Prostate gland (tissue), 2 donors: ENCODE measurements at places on chromosomes 13 and 19.

GRCh38 chr13:20306039-20306438 is 73.9 kb upstream of the GJB6 start:
- peaks cover 6% of the 10 kb centered on the region for H3K27me3 ChIP-seq
- H3K4me1 ChIP-seq, result no peaks in the 10 kb centered on the region
- no peaks in the 10 kb centered on the region for H3K36me3 ChIP-seq
- no peak for DNase-seq
- H3K4me3 ChIP-seq, result no peak overlapping the region
- H3K27ac ChIP-seq, result no peak overlapping the region

GRCh38 chr13:24724714-24725113 is 39.3 kb upstream of the RNF17 start:
- H3K4me3 ChIP-seq, result no peak overlapping the region
- H3K36me3 ChIP-seq, result no peaks in the 10 kb centered on the region
- DNase-seq, result no peak
- H3K4me1 ChIP-seq, result no peaks in the 10 kb centered on the region

GRCh38 chr19:15340086-15340485 is 7.7 kb upstream of the BRD4 start:
- no peaks in the 10 kb centered on the region for H3K36me3 ChIP-seq
- no peak overlapping the region for H3K27ac ChIP-seq
- no peaks in the 10 kb centered on the region for H3K4me1 ChIP-seq
- H3K4me3 ChIP-seq, result no peak overlapping the region
- H3K27me3 ChIP-seq, result no peaks in the 10 kb centered on the region

DNA sequence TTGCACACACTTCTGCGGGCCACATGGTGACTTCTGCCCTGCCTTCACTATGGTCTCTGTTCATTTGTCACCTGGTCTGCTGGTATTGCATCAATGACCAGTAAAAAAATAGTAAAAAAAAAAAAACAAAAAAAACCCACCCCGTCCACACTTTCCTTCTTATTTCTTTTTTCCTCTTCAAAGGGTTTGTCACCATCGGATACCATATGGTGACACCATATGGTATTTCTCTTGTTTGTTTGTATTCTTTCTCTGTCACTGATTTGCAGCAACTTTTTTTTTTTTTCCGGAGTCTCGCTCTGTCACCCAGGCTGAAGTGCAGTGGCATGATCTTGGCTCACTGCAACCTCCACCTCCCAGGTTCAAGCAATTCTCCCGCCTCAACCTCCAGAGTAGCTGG is 26.2 kb upstream of the OR7C2 start:
- no peak for DNase-seq
- no peak overlapping the region for H3K27ac ChIP-seq
- no peaks in the 10 kb centered on the region for H3K36me3 ChIP-seq
- H3K27me3 ChIP-seq, result no peaks in the 10 kb centered on the region

DNA sequence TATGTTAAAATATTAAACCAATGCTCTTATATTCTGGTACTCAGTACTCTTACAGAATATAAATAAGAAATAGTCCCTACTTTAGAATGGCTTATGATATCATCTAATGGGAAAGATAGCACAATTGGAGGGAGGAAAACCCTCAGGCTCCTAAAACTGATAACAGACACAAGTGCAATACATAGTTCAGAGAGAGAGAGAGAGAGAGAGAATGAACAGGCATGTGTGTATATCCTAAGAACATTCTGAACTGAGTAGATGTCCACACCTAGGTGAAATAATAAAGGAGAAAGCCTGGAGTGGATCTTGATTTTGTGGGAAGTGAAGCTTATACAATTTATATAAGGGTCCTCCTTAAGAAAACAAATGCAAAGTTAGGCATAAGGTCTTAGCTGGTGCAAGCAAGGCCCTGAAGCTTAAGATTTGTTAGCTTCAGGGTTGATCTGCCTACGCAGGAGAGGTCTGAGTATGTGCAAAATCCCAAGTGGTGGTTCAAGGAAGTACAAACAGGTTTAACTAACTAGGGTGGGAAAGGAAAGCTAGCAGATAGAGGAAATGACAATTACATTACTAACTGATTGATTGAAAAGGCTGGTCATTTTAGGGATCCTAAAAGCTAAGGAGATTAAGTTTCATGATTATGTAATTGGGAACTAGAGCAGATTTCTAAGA is 53.3 kb downstream of the SOX21 start:
- no peak overlapping the region for H3K27ac ChIP-seq
- H3K36me3 ChIP-seq, result no peaks in the 10 kb centered on the region
- peaks cover 2% of the 10 kb centered on the region for H3K27me3 ChIP-seq

DNA sequence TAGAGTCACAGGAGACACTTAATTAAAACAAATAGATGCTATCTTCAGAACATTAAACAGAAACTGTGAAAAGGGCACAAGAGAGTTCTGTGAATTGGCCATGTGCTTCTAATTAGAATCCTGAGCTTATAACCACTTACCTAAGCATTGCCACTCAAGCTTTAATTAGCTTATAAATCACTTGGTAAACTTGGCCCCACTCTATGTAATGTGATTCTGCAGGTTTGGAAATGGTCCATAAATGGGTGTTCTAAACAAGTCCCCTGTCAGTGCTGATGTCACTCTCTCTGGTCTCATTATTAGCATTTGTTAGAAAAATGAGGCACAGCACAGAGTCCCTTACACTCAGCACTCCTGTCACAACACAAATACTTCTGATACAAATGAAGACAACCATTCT is 18.0 kb downstream of the ZNF91 start:
- no peaks in the 10 kb centered on the region for H3K27me3 ChIP-seq
- no peaks in the 10 kb centered on the region for H3K36me3 ChIP-seq
- DNase-seq, result no peak
- H3K4me1 ChIP-seq, result no peaks in the 10 kb centered on the region
- no peak overlapping the region for H3K4me3 ChIP-seq

- H3K27me3 ChIP-seq, result no peaks in the 10 kb centered on the region
- no peaks in the 10 kb centered on the region for H3K36me3 ChIP-seq
- DNase-seq, result no peak
- no peaks in the 10 kb centered on the region for H3K4me1 ChIP-seq
Observed at GRCh38 chr13:43133792-43134191, 110.4 kb downstream of the DNAJC15 start.

DNA sequence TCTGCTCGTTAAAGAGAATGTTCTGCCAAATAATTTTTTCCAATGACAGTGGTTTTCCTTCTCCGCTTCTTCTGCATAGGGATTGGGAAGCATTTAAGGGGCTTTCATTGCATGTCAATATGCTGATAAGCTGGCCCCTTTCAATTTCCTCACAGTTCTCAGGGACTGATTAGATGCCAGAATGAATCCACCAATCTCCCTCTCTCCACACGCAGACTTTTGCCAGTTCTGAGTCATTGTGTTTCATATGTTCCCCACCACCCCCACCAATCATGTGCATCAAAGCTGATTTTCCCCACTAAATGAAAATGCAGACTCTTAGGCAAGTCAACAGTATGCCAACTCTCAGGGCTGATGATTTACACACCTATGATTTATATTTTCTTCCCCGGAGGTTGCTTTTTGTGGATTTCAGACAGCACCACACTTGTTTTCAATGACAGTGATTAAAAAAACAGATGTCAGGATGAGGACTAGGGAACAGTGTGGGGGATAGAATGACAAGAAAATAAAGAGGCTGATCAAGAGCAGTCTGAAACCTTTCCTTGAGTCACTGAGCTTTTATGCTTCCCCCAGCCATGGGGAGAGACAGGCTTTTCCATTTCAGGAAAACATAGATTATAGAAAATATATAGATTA is 47.9 kb upstream of the C13orf42 start:
- no peak overlapping the region for H3K4me3 ChIP-seq
- H3K27me3 ChIP-seq, result no peaks in the 10 kb centered on the region
- H3K27ac ChIP-seq, result no peak overlapping the region
- no peak for DNase-seq

DNA sequence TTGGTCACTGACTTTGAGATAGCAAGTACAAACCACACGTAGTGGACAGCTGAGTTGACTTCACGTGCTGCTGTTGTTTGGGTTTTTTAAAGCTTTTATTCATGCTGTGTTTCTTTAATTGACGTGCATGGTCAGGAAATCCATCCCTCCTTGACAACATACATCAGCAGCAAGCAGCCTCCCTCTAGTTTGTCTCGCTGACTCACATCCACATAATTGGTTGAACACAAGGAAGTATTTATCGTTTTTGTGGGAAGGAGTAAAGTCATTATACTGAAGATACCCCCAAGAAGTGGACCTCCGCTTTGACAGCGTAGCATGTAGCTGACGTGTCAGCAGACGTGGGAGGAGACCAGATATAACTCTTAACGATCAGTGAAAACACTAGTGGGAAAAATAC is 355.8 kb downstream of the MYO16 start:
- no peak overlapping the region for H3K4me3 ChIP-seq
- no peak for DNase-seq
- H3K4me1 ChIP-seq, result no peaks in the 10 kb centered on the region
- no peak overlapping the region for H3K27ac ChIP-seq
- H3K36me3 ChIP-seq, result no peaks in the 10 kb centered on the region
- H3K27me3 ChIP-seq, result no peaks in the 10 kb centered on the region

- H3K27ac ChIP-seq, result peak overlapping the region; percentile 77
- no peak for DNase-seq
- H3K27me3 ChIP-seq, result no peaks in the 10 kb centered on the region
Observed at GRCh38 chr13:45120967-45121831, 889 bp downstream of the GTF2F2 start.

DNA sequence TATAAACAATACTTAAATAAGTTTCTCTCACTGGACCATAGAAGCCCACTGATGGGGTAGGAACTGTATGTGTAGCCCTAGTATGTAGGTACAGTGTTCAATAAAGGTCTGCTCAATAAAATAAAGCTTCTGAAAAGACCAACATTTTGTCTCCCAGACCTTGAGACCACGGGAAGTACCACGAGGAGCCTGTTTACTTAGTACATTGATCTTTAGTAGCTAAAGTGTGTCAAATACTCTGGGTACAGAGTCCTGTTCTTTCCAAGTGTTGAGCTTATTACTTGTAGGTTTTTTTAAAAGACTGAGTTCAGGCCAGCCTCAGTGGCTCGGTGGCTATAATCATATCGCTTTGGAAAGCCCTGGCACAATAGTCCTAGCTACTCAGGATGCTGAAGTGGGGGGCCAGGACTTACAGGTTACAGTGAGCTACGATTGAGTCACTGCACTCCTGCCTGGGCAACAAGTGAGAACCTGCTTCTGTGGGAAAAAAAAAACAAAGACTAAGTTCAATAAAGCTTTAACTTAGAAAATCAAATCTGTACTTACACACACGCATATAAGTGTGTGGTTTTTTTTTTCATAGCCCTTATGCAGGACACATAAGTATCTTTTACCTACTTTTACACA is 3.4 kb downstream of the MTRF1 start:
- H3K27me3 ChIP-seq, result no peaks in the 10 kb centered on the region
- no peak for DNase-seq
- no peaks in the 10 kb centered on the region for H3K4me1 ChIP-seq
- no peaks in the 10 kb centered on the region for H3K36me3 ChIP-seq

- H3K4me1 ChIP-seq, result no peaks in the 10 kb centered on the region
- no peak for DNase-seq
Observed at GRCh38 chr13:41005704-41006103, 13.4 kb downstream of the ELF1 start.

DNA sequence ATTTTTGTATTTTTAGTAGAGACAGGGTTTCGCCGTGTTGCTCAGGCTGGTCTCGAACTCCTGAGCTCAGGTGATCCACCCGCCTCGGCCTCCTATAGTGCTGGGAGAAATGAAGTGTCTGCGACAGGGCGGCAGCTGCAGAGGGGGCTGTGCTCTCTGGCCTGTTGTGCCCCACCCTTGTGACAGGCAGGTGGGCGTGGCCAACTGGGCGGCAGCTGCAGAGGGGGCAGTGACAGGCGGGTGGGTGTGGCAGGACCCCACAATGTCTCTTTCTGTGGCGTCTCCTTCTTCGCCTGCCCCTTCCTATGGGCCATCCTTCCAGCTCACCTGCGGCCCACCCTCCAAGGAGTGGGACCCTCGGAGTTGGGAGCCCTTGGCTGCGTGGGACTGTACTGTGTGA is 11.8 kb downstream of the STK11 start:
- peaks cover 23% of the 10 kb centered on the region for H3K4me1 ChIP-seq
- no peaks in the 10 kb centered on the region for H3K27me3 ChIP-seq
- H3K27ac ChIP-seq, result no peak overlapping the region
- H3K36me3 ChIP-seq, result no peaks in the 10 kb centered on the region
- no peak for DNase-seq

DNA sequence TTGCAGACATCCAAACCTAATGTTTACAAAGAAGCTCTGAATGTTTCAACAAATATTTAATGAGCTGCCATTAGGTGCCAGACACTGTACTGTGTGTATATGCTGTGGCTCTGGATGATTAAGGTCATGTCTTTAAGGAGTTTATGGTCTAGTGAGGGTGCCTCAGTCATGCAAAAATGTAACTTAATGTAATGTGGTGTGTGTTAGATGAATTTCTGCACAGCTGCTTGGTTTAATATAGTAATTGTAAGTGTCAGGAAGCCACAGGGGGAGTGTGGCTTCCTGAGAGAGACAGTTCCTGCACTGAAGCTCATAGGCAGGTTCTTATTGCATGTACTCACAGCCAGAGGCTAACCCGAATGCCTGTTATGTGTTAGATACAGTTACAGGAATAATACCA is 43.3 kb downstream of the SPATA13 start:
- H3K27me3 ChIP-seq, result no peaks in the 10 kb centered on the region
- no peaks in the 10 kb centered on the region for H3K36me3 ChIP-seq
- DNase-seq, result peak; percentile 53
- peak overlapping the region; percentile 67 for H3K27ac ChIP-seq

DNA sequence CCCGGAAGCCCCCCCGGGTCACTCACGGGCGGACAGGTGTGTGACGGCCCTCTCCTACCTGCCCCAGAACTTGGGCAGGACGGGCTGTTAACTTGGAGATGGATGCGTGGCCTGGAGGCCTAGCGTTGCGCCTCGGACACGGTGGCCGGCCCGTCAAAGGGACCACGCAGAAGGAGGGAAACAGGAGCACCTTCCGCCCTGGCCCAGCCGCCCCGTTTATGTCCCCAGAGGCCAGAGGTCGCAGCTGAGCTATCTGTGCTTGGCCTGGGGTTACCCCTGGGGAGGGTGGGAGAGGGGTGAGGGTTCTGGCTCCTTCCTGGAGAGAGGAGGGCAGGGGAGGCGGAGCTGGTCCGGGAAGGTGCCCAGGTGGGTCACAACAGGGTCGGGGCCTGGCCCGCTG is 35.6 kb downstream of the GADD45B start:
- DNase-seq, result no peak
- no peaks in the 10 kb centered on the region for H3K27me3 ChIP-seq
- no peak overlapping the region for H3K27ac ChIP-seq
- no peak overlapping the region for H3K4me3 ChIP-seq
- H3K36me3 ChIP-seq, result no peaks in the 10 kb centered on the region

- no peaks in the 10 kb centered on the region for H3K27me3 ChIP-seq
- DNase-seq, result no peak
- no peak overlapping the region for H3K27ac ChIP-seq
- no peaks in the 10 kb centered on the region for H3K36me3 ChIP-seq
- no peaks in the 10 kb centered on the region for H3K4me1 ChIP-seq
Observed at GRCh38 chr13:25177012-25177411, 4.9 kb upstream of the AMER2 start.

DNA sequence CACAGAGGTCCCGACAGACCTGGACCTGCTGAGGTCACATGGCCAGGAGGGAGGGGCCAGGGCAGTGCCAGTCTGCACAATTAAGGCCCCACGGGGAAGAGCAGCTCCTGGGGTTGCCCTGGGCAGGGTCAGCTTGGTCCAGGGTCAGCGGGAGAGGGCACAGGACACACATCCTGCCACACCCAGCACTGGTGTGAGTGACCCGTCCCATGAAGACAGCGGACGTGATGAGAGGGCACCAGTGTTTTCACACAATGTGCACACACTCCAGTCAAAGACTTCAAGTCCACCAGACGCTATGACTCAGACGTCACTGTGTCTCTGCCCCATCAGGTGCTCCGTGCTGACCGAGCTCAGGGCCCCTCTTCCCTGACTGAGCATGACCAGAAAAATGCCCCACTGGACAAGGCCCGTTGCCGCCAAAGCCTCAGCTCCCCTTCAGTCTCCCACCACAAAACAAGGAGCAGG is 4.2 kb downstream of the TMEM259 start:
- DNase-seq, result no peak
- no peaks in the 10 kb centered on the region for H3K27me3 ChIP-seq
- peaks cover 40% of the 10 kb centered on the region for H3K4me1 ChIP-seq
- H3K4me3 ChIP-seq, result no peak overlapping the region
